ENCODE measurements at places on chromosomes 1 and 21. TPM values are rescaled to one million over a fixed set of nuclear protein-coding genes. Genes with fewer than 3 reads are reported as not detected.
A peak's percentile ranks its signal among the peaks of the same experiment; 100 is the strongest.

ARHGAP29 gene
- 4.2 TPM for total RNA-seq

CDCA8 gene
- 28.5 TPM for total RNA-seq

ANXA9 gene
- total RNA-seq, result 0.04 TPM

GBP5 gene
- total RNA-seq, result 0.25 TPM

TDRD5 gene
- total RNA-seq, result not detected

FAM151A gene
- total RNA-seq, result not detected

DEPDC1 gene
- total RNA-seq, result 81.0 TPM

WDR64 gene
- not detected for total RNA-seq

ATAD3C gene
- total RNA-seq, result not detected

PTPRC gene
- total RNA-seq, result 0.14 TPM

DNA sequence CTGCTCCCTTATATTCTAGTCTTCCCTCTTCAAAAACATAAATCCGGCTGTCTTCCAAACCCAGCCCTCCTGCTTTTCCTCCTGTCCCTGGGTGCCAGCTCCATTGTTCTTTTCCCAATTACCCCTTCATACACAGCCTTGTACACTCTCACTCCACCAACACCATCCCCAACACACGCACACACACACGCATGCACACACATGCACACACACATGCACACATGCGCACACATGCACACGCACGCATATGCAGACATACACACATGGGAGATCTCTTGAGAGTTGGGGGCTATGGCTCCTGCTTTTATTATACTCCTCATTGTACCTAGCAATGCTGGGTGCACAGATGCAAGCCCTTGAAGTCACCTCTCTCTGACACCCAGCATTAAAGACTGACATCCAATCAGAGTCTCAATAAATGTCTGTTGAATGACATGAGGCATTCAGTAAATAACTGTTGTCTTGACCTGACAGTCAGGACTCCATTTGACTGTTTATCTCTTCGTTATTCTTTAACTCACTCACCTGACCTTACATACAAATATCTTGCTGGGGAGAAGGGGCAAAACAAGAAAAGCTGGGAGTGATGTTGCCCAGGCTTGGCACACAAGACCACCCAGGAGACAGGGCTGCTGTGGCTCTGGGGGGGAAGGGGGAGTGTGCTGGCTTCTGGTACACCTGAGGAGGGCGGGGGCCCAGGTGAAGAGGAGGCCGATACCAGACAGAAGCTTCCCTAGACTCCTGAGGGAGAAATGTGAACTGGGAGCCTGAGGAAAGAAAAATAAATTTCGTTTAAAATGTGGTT, 16.0 kb downstream of the ABCA4 start:
- no peak for DNase-seq

GRCh38 chr1:230816018-230816417, 52.3 kb downstream of the C1orf198 start:
- DNase-seq, result no peak

DNA sequence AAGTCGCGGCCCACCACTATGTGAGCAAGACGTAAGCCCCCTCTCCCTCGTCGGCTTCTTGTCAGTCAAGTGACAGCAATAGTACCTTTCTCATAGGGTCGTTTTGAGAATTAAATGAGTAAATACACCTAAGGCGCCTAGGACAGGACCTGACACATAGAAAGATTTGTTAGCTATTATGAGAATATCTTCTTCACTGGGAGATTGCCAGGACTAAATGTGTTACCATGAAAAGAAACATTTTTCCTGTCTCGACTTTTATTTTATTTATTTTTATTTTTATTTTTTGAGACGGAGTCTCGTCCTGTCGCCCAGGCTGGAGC, 798 bp downstream of the PMF1 start:
- no peak for DNase-seq

GRCh38 chr1:5664906-5665875, 327.0 kb downstream of the NPHP4 start:
- no peak for DNase-seq

DNA sequence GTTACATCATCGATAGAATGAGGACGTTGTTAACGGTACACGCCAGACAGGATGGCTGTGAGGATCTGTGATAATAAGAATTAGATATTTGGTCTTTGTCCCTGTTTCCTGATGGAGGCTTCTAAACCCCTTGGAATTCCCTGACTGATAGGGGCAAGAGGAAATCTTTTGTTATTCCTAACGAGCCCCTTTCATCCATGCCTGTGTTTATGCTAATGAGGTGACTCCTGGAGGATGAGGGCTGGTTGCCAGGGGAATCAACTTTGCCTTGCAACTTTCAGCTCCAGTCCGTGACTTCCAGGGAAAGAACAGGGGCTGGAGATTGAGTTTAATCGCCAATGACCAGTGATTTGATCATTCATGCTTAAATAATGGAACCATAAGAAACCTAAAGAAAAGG, 39.3 kb upstream of the NLRP3 start:
- DNase-seq, result no peak

GRCh38 chr21:24367936-24368335, 1239.3 kb downstream of the MRPL39 start:
- no peak for DNase-seq

DNA sequence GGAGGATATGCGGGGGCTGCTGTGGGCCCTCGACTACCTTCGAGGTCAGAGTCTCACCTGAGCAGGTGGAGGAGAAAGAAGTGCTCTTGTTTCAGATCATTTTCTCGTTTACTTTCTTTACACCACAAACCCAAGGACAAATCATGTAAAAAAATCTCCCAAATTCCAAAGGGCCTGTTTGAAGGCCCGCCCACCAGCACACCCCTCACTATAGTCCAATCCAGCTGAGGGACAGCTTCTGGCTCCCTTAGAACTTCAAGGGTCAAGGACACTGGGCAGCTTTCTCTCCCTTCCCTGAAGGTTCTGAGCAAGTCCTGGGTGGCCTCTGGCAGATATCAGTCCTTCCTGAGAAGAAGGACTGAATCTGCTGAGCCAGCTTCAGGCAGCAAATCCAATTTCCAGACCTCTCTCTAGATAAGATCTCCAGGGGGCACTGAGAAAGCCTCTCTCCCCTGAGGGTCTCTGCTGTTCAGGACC, 5.5 kb downstream of the STK40 start:
- no peak for DNase-seq

GRCh38 chr1:197737916-197738315, 37.4 kb downstream of the DENND1B start:
- no peak for DNase-seq

DNA sequence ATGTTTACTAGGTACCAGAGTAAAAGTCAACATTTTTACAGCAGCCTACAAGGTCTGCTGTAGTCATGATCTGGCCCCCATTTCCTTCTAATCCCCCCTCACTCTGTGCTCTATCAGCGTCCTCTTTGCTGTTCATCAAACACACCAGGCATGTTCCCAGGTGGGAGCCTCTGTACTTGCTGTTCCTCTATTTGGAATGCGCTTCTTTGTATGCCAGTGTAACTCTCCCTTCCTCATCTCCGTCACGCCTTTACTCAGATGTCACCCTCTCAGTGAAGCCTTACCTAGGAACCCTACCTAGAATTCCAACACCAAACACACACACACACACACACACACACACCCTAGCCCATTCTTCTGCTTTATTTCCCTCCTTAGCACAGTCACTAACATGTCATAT, 21.0 kb downstream of the TP53BP2 start:
- no peak for DNase-seq

- DNase-seq, result no peak
These were observed 347.7 kb downstream of the NPHP4 start for GRCh38 chr1:5644281-5645134.

DNA sequence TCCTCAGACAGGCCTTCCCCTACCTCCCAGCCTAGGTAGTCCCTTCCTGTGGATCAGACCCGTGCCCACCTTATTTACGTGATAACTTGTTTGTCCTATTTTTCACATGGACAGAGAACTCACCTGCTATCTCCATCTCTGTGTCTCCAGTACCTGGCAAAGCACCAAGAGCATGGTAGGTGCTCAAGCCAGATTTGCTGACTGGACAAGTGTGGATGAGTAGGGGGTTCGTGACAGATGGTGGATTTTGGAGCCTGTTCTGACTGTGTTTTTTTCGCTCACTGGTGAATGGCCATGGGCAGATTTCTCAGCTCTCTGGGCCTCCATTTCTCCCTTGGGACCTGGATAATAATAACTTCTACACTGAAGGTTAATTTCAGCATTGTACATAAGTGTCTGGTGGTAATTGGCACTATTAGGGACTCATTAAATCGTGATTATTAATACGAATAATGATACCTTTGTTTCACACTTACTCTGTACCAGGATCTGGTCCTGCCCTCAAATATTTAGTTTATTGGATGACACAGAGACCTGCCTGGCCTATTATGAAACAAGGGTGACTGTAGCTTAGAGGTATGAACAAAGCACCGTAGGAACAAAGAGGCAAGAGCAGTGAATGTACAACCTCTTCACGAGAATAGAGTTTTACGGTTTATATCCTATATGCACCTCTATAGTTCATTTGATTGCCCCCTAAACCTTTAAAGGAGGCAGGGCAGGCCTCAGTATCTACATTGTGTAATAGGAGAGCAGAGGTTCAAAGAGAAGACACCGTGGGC, 24.5 kb upstream of the SLC26A9 start:
- DNase-seq, result no peak

DNA sequence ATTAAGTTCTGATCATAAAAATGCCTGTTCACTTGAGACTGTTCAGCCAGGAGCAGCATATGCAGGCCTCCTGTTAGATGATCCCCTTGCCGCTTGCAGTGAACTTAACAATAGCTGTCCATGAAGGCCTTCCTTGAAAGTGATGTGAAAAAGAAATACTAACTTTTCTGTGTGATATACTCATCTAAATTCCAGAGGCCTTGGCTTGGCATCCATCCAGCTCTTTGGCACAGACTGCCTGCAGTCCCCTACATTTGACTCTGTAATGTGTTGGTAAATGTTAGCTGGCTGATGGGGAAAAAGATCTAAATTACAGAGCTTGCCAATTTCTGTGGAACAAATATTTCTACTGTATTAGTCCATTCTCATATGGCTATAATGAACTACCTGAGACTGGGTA, 73.7 kb downstream of the KCNK2 start:
- no peak for DNase-seq

DNA sequence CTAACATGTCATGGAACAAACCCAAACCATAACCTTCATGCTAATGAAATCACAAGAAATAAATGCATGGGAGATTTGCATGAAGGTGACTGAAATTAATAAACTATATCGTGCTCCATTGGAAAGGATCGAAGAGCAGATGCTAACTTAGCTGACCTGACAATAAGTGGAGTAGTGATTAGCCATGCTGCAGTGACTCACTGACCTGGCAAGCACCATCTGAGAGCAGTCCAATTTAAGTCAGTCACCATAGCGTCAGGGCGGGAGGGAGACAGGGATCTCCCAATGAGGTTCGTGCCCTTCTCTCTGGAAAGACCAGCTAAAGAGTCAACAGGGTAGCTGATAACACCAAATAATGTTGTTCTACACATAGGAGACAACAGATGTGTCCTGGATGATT, 21.5 kb downstream of the OLIG2 start:
- DNase-seq, result peak; percentile 35

- DNase-seq, result no peak
These were observed 119.6 kb downstream of the HUNK start for GRCh38 chr21:31992391-31992790.

GRCh38 chr1:37631036-37631435, 3.7 kb downstream of the RSPO1 start:
- no peak for DNase-seq

DNA sequence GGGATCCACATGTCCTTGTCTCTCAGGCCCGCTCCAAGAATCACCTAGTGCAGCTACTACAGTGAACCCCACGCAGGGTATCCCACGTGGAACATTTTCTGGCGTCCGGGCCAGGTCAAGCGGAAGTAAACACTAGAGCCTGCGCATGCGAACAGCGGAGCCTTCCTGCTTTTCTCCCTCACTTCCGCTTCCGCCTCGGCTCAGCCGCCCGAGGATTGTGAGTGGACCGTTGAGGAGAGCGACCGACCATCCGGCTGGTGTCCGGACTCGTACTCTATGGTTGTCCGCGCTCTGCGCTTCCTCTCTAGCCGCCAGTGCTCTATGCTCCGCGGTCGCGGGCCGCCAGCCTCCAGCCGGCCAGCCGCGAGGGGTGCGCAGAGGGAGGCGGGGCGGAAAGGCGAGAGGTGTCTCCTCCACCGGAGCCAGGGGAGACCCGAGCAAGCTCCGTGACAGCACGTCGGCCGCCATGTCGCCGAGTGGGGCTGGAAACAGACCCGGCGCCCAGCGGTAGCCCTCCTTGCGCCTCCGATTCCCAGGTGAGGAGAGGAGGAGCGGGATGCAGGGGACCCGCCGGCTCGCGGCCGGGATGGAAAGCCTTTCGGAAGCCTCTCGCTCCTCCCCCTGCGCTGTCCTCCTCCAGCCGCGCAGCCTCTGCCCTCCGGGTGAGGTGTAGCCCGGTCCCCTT, at the start of the genes CNST and TFB2M:
CNST (plus strand) TSS at position 329 of the 685 bp plus-strand sequence. CDS start 25,107 bp downstream, outside the sequence.
TFB2M (minus strand) TSS at position 134 of the 685 bp plus-strand sequence; CDS start at position 11, 123 bp downstream.
- DNase-seq, result peak; percentile 98

GRCh38 chr1:216047811-216048572, 375.3 kb downstream of the USH2A start:
- DNase-seq, result no peak

GRCh38 chr1:195765099-195765498, 843.1 kb downstream of the KCNT2 start:
- no peak for DNase-seq

DNA sequence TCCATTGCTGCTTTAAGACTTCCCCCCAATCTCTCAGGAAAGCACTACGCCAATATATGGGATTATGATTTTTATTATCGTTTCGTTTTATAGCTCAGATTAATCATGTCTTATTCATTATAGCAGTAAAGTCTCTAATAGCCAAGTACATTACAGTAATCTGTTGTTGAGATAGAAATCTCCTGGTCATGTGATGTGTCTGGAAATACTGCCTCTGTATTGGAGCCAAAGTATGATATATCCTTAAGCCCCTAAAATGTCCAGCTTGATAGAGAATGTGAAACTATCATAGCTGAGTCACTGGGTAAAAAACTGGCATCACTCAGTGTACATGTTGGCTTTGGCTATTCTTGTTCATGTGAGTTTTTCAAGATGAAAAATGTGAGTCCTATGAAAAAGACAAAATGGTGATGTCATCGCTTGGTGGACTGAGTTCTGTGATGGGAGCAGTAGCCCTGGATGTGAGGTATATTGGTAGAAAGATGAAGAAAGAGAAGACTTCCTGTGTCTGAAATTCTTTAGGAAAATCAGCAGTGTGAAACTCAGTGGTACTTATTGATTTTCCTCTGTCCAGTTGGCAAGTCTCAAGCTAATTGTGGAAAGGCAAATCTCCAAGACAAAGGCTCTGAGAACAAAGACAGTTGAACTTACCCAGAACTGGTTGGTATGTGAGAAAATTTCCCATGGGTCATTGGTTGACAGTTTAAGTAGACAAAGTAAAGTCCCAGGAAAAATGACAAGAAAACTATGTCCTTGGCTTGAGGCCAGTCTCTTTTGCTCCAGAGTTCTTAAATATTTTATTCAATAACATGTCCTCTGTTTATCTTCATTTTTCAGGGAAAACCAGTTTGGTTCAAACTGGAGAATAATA, 76.2 kb downstream of the BRINP2 start:
- DNase-seq, result no peak

Measured in H4 (cell line).